Lung (tissue), 17 donors: ENCODE measurements at places on chromosomes 12 and 14.

DNA sequence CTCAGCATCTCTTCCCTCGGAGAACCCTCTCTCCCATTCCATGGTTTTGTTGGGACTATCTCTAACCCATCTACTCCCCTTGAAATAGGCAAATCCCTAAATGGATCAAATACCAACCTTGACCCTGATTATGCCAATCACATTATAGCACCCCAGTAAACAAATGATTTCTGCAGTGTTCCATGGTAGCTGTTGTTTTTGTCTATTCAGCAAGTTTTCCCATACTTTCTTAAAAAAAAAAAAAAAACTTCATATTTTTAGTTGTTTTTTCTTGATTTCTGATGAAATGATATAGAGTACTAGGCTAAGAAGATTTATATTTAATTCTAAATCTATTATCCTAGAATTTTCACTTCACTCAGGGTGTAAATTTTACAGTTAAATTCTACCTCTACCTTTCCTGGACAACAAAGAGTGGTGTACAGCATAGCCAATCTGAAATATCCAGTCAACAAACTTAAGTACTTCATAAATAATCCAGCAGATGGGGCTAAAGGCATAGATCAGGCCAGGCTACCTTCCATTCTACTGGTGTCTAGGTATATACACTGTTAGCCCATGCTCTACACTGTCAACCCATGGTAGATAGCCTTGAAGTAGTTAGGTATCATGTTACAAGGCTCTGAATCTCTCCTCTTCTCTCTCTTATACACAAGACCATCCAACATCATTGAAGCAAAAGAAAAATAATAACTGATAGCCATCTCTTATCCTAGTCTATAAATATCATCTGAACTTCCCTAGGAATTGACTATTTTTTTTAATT is 82.2 kb downstream of the PLEKHG7 start:
- no peak for DNase-seq

GRCh38 chr12:77102123-77102522 is 36.8 kb upstream of the E2F7 start:
- peak; percentile 6 for DNase-seq

DNA sequence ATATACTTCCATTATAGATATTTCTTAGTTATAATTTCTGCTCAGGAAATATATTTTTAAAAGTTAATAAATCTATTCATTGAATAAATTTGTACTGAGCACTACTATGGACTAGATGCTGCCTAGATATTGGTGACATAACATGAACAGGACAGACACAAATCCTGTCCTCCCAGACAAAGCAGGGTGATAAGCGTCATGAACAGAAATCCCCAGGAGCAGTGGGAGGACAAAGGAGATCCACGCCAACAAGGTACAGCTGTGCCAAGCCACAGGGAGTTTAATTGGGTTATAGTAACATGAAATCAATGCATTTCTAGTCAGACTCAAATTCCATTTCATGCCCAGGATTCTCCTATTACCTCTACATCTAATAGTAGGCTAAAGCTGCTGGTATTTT is 171.8 kb upstream of the CPNE8 start:
- no peak for DNase-seq

DNA sequence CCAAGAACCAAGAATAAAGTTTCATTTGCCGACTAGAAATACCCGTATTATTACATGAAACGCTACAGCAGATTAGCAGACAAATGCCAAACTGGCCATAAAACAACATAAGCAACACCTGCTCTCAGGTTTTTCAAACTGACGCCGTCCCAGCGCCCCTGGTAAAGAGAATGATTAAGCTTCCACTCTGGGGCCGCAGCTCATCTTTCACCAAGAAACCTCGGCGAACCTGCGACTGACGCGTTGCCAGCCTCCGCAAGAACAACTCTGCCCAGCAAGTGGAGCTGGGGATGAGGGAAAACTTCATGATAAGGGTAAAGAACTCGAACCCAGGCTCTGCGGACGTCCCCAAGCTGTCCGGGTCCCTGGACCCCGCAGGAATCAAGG is 530 bp downstream of the ARL1 start:
- DNase-seq, result no peak

DNA sequence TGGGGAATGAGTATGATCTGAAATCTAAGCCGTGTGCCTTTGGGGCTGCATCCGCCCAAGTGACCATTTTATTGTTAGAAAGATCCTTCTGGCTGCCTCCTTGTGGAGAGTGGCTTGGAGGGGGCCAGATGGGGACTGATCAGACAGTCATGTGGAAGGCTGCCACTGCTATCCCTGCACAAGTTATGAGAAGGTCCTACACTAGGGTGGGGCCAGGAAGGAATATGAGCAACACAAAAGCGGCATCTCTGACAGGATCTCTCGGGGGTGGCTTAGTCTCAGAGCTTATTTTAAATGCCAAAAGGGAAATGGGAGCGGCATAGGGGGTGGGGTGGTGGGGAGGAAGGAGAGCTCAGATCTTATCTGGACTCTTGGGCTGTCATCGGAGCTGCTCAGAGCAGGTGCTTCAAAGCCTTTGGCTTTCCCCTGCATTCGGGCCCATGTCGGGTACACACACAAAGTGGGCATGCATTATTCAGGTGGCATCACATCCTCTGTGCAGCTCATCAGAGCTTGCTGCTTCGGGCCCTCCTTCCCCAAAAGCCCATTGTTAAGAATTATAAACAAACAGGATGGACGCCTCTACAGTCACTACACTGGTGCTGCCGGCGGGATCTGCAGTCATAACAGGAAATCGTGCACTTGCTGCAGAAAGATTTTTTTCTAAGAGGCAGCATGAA is 805.4 kb downstream of the VRK1 start:
- peak; percentile 18 for DNase-seq

GRCh38 chr14:59187802-59188460 is 536 bp upstream of the DAAM1 start:
- no peak for DNase-seq

GRCh38 chr12:107594995-107595394 is 90.6 kb upstream of the PWP1 start:
- DNase-seq, result no peak

GRCh38 chr14:63421226-63421625 is 102.5 kb upstream of the GPHB5 start:
- no peak for DNase-seq

DNA sequence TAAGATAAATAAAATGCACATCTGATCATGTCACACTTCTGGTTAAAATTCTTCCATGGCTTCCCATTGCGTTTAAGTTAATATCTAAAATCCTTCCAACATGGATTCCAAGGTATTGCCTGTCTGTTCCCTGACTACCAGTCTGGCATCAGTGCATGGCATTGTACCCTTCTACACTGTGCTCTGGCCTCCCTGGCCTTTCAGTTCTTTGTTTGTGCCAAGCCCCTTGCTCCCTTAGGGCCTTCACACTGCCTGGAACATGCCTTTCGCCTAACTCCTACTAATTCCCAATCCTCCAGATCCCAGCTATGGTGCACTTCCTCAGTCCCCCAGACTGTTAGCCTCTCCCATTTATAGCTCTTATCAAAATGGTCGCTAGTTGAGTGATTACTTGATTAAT is 6.3 kb downstream of the CIPC start:
- no peak for DNase-seq

- DNase-seq, result no peak
These were observed 14.6 kb downstream of the TESC start for GRCh38 chr12:117084405-117085317.

DNA sequence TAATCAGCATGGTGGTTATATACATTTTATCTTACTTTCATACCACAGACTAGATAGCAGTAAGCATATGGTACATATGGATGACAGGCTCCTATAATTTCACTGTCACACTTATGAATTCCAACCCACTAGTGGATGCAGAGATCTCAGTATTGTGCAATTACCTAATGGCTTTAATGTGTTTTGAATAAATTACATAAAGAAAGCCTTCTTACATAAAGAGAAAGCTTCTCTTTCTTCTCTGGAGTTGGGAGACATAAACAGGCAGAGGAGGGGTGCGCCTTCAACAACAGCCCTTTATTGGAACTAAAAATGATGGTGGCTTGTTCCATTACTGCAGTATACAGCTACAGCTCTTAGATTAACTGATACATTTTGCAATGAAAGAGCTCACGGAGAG is 52.6 kb downstream of the SAV1 start:
- no peak for DNase-seq

- DNase-seq, result no peak
These were observed 46.6 kb upstream of the TMEM233 start for GRCh38 chr12:119547001-119547400.
